MM.1S (cell line): ENCODE measurements at places on chromosomes 11 and 22.

- no peak for DNase-seq
Measured at GRCh38 chr11:130141561-130142341, 17.8 kb upstream of the ST14 start.

- DNase-seq: no peak
Measured at GRCh38 chr22:48309115-48309705, 1518.5 kb downstream of the BRD1 start.

DNA sequence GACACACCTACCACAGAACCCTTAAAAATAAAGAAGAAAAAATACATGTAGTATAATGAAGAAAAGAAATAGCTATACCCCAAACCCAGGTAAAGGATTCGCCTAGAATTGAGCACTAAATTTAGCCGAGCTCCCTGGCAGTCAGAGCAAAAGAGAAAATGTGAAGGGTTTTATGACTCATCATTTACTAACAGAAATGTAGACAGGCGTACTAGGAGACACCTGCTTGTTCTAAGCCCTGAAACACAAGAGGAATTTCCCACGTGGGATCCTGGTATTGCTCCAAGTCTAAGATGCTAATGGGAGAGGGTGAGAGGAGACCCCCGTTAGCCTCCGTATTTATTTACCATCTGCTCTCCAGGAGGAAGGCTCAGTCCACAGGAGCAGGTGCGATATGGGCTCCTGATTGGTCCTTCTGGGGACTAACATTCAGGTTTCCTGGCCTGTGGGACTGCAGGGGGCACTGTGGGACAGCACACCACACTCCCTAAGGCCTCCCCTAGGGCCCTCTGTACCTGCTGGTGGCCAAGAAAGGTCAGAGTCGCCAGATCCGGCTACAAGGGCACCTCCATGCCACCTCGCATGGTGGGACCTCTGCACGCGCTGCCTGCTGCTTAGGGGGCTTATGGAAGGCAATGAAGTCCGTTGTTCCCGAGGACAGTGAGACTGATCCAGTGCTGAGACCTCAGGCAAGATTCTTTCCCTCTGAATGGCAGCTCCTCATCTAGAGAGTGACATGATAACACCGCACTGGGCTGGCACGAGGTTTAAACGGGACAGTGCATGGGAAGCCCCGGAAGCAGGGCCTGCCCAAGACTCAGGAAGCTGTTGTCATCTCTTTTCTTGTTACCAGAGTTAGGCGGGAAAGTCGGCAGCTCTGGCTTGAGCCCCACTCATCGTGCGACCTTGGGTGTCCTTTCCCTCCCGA lies 25.8 kb downstream of the KCNC1 start:
- DNase-seq: peak; percentile 54

DNA sequence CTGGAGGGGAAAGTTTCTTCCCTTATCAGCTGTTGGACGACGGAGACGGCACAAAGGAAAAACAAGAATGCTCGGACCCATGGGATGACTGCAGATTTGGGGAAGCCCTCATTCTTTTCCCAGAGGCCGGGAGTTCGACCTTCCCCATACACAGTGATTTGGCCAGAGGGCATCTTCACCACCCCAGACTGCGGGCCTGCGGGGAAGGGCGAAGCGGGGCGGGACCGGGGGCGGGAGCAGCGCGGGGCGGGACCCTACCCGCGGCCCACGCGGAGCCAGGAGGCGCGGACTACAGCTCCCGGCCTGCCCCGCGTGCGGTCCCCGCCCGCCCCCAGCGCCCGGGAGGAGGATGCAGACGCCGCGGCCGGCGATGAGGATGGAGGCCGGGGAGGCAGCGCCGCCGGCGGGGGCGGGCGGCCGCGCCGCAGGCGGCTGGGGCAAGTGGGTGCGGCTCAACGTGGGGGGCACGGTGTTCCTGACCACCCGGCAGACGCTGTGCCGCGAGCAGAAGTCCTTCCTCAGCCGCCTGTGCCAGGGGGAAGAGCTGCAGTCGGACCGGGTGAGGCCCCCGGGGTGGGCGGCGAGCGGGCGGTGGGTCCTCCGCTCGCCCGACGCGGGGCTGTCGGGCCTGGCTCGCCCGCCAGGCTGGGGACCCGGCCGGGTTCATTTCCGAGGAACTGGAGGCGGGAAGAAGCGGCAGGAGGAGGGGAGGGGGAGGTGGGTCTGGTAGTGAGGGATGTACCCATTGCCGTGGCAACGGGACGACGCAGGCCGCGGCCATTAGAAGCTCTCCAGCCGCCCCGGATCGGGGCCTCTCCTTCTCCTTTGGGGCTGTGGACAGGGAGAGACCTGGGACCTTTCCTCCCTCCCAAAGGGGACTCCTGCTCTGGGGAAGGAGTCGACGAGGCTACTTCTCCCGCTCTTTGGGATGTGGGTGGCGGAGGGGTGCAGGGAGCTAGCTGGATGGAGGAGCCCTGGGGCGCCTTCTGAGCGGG lies at the start of gene KCTD17:
TSS of gene KCTD17 (plus strand) at position 352 of the 995 bp plus-strand sequence. CDS start at position 371, 19 bp downstream.
- DNase-seq: peak; percentile 73

- no peak for DNase-seq
Measured at GRCh38 chr22:26452236-26453016, 23.4 kb downstream of the ASPHD2 start.

DNA sequence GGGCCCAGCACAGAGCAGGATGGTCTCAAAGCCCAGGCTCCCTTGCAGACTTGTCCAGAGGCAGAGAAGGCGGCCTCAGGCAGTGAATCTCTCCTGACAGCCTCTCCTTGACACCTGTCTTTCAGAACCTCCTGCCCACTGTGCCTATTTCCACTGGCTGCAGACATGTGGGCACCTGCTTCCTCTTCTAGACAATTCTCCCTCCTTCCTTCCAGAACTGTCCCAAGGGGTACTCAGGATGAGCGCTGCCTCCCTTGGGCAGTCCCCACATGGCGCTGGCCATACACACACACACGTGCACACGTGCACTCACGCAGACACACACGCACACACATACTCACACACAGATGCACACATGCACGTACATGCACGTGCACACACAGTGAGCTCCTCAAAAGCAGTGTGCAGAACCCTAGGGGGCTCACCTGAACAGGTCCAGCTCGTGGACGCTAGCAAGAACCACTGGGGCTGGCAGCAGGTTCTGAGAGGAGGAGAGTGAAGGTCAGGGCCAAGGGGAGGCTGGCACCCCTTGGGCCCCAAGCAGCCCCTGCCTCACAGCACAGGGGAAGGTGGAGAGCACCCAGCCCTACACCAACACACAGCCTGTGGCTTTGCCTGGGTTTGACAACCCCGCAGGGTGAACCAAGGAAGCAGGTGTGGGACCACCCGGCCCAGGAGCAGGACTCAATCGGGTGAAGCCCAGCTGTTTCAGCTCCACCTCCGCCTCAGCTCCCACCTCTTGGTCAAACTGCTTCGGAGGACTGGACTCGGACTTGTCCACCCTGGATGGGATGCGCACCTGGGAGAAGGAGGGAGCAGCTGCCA lies 8.1 kb upstream of the PLXNB2 start:
- peak; percentile 40 for DNase-seq

- no peak for DNase-seq
Measured at GRCh38 chr11:95832763-95833162, 42.5 kb downstream of the CEP57 start.

DNA sequence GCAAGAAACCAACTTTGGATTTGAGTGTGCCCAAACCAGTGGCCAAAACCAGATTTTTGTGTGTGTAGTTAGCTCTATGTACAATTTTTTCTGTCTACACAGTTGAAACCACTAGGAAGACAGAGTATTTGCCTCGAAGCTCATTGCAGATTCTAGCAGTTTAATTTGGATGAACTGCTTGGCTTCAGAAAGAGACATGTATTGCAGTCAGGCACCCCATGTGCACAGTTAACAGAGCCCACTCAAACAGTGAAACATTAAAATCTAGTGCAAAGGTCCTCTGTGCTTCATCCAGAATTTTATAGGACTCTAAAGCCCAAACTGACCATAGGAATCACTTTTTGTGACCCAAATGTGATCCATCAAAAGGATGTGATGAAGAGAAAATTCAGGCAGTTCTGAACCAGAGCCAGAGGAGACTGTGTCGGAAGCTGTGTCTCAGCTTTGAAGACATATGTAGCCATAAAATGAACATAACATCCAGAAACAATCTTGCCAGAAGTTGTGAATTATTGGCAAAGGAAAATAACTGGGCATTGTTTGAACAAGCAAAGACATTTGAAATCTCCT lies 82.7 kb downstream of the PANX1 start:
- DNase-seq: no peak

- no peak for DNase-seq
Measured at GRCh38 chr11:117702946-117703598, 93.9 kb downstream of the DSCAML1 start.

- no peak for DNase-seq
Measured at GRCh38 chr11:36362902-36363301, 66.8 kb downstream of the PRR5L start.

DNA sequence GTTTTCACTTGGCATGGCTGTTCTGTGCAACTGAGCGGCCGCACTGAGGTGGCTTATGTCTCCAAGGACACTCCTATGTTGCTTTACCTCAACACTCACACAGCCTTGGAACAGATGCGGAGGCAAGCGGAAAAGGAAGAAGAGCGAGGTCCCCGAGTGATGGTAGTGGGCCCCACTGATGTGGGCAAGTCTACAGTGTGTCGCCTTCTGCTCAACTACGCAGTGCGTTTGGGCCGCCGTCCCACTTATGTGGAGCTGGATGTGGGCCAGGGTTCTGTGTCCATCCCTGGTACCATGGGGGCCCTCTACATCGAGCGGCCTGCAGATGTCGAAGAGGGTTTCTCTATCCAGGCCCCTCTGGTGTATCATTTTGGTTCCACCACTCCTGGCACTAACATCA lies 2.1 kb downstream of the CLP1 start:
- no peak for DNase-seq

DNA sequence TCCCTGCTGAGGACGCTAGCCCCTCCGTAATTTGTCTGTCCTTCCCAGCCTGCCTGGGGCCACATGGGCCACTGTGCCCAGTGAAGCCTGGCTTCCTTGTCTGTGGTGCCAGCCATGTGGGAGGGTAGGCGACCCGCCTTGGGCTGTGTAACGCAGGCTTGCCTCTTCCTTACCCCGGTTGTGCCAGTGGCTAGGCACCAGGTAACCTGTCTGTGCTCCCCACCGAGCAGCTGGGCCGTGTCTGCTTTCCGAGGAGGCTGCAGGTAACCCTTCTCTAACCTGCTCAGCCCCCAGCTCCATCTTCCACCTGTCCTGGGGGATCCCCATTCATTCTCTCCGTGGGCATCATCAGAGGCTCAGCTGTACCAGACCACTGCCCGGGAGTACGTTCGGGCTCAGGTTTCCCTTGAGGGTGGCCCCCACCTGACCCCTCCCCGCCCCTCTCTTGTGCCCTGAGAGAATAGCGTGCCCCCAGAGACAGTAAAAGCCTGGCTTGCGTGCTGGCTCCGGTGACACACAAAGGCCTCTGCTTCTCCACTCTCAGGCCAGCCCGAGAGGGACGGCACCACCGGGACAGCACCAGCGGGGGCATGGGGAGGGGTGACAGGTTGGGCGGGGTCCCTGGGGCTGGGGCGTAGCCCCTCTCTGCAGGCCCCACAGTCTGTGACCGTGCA lies 79.1 kb downstream of the CDKN1C start:
- DNase-seq: no peak
